ENCODE measurements at places on chromosomes 7 and 10. TPM values are rescaled to one million over a fixed set of nuclear protein-coding genes. Genes with fewer than 3 reads are reported as not detected.

DNA sequence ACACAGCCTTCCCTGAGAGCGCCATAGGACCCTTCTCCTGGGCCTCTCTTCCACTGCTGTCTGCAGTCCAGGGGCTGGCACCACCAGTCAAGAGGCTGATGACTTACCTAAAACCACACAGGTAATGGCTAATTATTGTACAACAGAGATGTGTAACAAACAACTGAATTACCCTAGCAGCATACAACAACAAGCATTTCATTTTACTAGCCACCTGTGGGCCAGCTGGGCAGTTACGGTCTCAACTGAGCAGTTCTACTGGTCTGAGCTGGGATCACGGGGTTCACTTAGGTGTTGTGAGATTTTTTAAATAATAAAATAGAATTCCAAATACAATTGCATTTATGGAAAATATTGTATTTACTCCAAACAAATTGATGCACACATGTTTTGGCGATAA is 431.9 kb downstream of the TNS3 start:
- no peak for DNase-seq
- H3K4me1 ChIP-seq: peaks cover 13% of the 10 kb centered on the region
- H3K36me3 ChIP-seq: no peaks in the 10 kb centered on the region
- no peaks in the 10 kb centered on the region for H3K27me3 ChIP-seq
- H3K4me3 ChIP-seq: no peak overlapping the region

The TRIM73 gene
- 4.8 TPM for polyA plus RNA-seq

DNA sequence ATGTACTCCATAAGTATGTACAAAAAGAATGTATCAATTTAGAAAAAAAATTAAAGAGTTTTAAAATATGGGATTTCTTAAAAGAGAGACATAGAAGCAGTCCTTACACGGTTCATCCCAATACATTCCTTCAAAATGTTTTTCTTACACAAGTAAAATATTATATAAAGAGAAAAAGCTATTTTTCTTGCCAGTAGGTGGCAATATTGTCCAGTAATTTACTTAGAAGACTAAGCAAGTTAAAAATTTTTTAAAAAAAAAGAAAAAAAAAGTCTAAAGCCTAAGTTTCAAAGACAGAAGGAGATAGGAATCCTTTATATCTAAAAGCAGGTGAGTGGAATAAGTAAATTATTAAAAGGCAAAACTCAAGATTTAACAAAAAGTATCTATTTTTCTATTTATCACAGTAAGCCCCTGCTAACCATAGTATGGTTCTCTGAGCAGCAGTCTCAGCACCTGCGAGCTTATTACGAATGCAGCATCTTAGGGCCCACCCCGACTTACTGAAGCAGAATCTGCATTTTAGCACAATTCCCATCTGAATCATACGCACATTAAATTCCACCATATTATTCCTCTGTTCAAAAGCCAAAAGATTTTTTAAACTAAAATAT is 240.6 kb downstream of the DGKI start:
- H3K27me3 ChIP-seq: no peaks in the 10 kb centered on the region
- no peak overlapping the region for H3K4me3 ChIP-seq
- no peak overlapping the region for H3K27ac ChIP-seq
- no peak for DNase-seq
- no peaks in the 10 kb centered on the region for H3K4me1 ChIP-seq

The STEAP4 gene
- 0.30 TPM for polyA plus RNA-seq

The MRC1 gene
- 12.2 TPM for polyA plus RNA-seq

The INHBA gene
- 2.8 TPM for polyA plus RNA-seq

DNA sequence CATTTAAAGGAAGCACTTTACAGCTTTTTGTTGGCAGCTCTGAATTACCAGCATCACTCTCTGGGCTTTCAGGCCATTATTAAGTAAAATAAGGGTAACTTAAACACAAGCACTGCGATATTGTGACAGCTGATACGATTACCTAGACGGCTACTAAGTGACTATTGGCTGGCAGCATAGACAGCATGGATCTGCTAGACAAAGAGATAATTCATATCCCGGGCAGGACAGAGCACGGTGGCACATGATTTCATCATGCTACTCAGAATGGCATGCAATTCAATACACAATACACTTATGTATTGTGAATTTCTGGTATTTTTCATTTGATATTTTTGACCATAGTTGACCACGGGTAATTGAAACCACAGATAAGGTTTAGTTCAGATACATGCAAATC is 522.0 kb upstream of the LRRN3 start:
- H3K4me1 ChIP-seq: no peaks in the 10 kb centered on the region
- no peak overlapping the region for H3K4me3 ChIP-seq
- no peaks in the 10 kb centered on the region for H3K36me3 ChIP-seq
- DNase-seq: no peak
- H3K27me3 ChIP-seq: no peaks in the 10 kb centered on the region

The CFTR gene
- polyA plus RNA-seq: 53.1 TPM

GRCh38 chr10:112902730-112903129 is 47.3 kb upstream of the TCF7L2 start:
- DNase-seq: no peak
- H3K27me3 ChIP-seq: no peaks in the 10 kb centered on the region
- H3K4me1 ChIP-seq: peaks cover 13% of the 10 kb centered on the region
- no peak overlapping the region for H3K4me3 ChIP-seq
- H3K27ac ChIP-seq: no peak overlapping the region
- H3K36me3 ChIP-seq: no peaks in the 10 kb centered on the region

The RAB19 gene
- polyA plus RNA-seq: 1.2 TPM

DNA sequence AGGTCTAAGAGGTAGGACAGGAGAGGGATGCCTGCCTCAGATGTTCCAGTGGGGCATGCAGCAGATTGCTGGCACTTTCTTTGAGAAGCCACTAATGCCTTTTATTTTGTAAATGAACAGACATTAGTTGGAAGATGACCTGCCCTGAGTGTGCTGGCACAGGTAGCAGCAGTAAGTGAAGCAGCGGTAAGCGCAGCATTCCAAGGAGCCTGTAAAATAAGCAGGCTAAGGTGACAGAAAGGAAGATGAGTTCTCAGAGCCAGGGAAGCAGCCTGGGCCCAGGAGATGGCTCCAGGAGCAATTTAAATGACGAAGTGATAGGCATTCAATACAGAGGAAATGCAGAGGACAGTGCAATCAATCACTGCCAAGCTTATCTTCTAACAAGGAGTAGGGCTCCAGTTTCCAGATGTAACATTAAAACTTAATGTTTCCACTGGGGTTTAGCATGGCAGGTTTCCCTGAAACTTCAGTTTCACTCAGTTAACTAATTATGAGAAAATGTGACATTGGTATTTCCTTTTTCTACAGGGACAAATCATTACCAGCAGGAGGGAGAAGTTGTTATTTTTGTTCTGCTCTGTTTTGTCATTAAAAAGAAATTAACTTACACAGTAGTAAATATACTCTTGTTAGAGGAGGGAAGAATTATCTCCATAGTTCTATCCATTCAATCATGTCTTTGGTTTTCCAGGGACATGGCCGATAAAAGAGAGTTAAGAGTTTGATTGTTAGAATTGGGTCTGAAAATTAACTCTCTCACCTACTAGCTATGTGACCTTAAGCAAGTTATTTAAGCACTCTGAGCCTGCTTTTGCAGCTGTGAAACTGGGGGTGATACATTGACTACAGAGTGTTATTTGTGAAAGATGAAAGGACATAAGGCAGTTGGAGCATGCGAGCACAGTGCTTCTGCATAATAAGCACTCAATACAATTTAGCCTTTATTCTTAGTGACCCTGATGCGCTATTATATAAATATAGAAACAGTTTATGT is 96.6 kb upstream of the PTN start:
- no peaks in the 10 kb centered on the region for H3K4me1 ChIP-seq
- no peaks in the 10 kb centered on the region for H3K27me3 ChIP-seq
- H3K27ac ChIP-seq: no peak overlapping the region
- no peak overlapping the region for H3K4me3 ChIP-seq
- no peak for DNase-seq

- peak overlapping the region; percentile 67 for H3K4me3 ChIP-seq
- DNase-seq: peak; percentile 36
- H3K36me3 ChIP-seq: no peaks in the 10 kb centered on the region
- H3K4me1 ChIP-seq: peaks cover 3% of the 10 kb centered on the region
- no peaks in the 10 kb centered on the region for H3K27me3 ChIP-seq
- H3K27ac ChIP-seq: peak overlapping the region; percentile 98
Measured at GRCh38 chr7:100612730-100613390, 520 bp downstream of the MOSPD3 start.

The FXYD4 gene
- polyA plus RNA-seq: not detected

The ASB4 gene
- polyA plus RNA-seq: 0.33 TPM

GRCh38 chr7:85423209-85423895 is 236.5 kb upstream of the SEMA3D start:
- no peaks in the 10 kb centered on the region for H3K36me3 ChIP-seq
- no peaks in the 10 kb centered on the region for H3K4me1 ChIP-seq
- H3K27me3 ChIP-seq: no peaks in the 10 kb centered on the region
- no peak overlapping the region for H3K27ac ChIP-seq

GRCh38 chr7:26250239-26250638 is 41.4 kb upstream of the SNX10 start:
- no peak overlapping the region for H3K27ac ChIP-seq
- H3K4me3 ChIP-seq: no peak overlapping the region
- no peaks in the 10 kb centered on the region for H3K36me3 ChIP-seq
- no peak for DNase-seq
- H3K27me3 ChIP-seq: no peaks in the 10 kb centered on the region

The RNF133 gene
- polyA plus RNA-seq: 0.10 TPM

Measured in large intestine (tissue), 12 donors.